ENCODE measurements at places on chromosomes 3 and 15. TPM values are rescaled to one million over a fixed set of nuclear protein-coding genes. Genes with fewer than 3 reads are reported as not detected.

- H3K4me1 ChIP-seq: no peaks in the 10 kb centered on the region
- no peak for DNase-seq
- no peak overlapping the region for H3K4me3 ChIP-seq
- H3K27ac ChIP-seq: peak overlapping the region; percentile 61
- H3K27me3 ChIP-seq: no peaks in the 10 kb centered on the region
Observed at GRCh38 chr3:87298111-87298718, 21.8 kb upstream of the POU1F1 start.

DNA sequence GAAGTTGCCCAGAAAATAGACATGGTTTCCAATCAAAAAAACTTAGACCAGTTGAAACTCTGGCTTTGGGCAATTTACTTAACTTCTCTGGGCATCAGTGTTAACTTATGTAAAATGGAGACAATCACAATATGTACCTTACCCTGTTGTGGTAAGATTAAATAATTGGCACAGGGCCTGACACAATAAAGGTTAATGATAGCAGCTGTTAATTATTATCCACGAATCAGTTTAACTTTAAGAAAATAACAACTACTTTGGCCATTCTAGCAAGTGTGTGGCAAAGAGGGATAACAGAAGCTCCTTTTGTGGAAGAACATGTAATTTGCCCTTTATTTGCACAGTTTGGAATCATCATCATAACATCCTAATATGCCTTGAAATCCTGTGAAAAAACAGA, 787.6 kb downstream of the FHIT start:
- H3K4me3 ChIP-seq: no peak overlapping the region
- no peaks in the 10 kb centered on the region for H3K27me3 ChIP-seq
- DNase-seq: no peak
- H3K4me1 ChIP-seq: no peaks in the 10 kb centered on the region

DNA sequence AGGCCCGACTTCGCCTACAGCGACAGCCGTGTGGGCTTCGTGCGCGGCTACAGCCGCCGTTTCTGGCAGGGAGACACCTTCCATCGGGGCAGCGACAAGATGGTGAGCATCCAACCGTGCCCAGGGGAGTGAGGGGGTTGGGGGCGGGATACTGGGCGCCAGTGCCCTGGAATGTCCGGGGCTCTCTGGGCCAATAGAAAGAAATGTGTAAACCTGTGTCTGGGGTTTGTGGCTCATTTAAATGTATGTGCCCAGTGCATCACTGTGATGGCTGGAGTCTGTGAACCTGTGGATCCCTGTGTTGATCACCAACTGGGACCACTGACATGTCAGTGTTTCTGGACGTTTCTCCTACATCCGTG, 423 bp downstream of the CHAC1 start:
- peaks cover 10% of the 10 kb centered on the region for H3K4me1 ChIP-seq
- peak overlapping the region; percentile 87 for H3K4me3 ChIP-seq
- H3K36me3 ChIP-seq: peaks cover 2% of the 10 kb centered on the region
- DNase-seq: no peak
- H3K27me3 ChIP-seq: no peaks in the 10 kb centered on the region

- no peak overlapping the region for H3K27ac ChIP-seq
- H3K4me3 ChIP-seq: no peak overlapping the region
- DNase-seq: no peak
- no peaks in the 10 kb centered on the region for H3K36me3 ChIP-seq
- no peaks in the 10 kb centered on the region for H3K4me1 ChIP-seq
Observed at GRCh38 chr3:35675206-35675605, 35.9 kb downstream of the ARPP21 start.

TGM4 gene
- 0.46 TPM for total RNA-seq

GRK7 gene
- 0.10 TPM for total RNA-seq
